Activated gamma-delta T cell treated with Interleukin-2 at 50 U/mL for 16 hours (primary cell): ENCODE measurements at places on chromosomes 11 and 22.
A peak's percentile ranks its signal among the peaks of the same experiment; 100 is the strongest.

GRCh38 chr11:7032692-7033091 lies 12.4 kb downstream of the NLRP14 start:
- no peak for DNase-seq

DNA sequence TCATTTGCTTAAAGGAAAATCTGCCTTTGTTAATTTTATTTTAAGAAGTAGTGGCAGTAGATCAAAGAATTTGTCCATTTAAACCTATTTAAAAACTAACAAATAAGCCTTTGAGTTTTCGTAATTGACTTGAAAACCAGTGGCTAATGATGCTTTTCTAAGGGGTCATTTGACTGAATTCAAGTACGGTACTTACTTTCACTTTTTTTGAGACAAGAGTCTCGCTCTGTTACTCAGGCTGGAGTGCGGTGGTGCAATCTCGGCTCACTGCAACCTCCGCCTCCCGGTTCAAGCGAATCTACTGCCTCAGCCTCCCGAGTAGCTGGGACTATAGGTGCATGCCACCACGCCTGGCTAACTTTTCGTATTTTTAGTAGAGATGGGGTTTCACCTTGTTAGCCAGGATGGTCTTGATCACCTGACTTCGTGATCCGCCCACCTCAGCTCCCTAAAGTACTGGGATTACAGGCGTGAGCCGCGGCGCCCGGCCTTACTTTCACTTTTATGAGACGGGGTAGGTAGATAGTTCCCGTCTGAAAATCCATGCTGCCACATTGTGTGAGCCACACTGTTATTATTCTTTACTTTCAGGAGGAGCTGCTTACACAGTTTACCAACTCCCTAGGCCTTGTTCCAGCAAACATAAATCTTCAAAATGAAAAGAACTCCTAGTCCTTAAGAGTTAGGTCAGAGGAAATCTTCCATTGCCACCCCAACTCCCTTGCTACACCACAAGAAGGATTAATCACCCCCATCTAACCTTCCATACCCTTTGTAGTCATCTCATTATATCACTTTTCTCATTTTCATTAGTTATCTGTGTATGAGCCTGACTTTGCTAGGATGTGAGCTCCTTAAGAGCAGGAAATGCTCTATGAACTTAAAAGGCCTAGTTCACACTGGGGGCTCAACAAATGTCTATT lies 926.6 kb upstream of the CCDC90B start:
- no peak for DNase-seq

GRCh38 chr11:12727563-12728211 lies 53.5 kb downstream of the TEAD1 start:
- no peak for DNase-seq

DNA sequence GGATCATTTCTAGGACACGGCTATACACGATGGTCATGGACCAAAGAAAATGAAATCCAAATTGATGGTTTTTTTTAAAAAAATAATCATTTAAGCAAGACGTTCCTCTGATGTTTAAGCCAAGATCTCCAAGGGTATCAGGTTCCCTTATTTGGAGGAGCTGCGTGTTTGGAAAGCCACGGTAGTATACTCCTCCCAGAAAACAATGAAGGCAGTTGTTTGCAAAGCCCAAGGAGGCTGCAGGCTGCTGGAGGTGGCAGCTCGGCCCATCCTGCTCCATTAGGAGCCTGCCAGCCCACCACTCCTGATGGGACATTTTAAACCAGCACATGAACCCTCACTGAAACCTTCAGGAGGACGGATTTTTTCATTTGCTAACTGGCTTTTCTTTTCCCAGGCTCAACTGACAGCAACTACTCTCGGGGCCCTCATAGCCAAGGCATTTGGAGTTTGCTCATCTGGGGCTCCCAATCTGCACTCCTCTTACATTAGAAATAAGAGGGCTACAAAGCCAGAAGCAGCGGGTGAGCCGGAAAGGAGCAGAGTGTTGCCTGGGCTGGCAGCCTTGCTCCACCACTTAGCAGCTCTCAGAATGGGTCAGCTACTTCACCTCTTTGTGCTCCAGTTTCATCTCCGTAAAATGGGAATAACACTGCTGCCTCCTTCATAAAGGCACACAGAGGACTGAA lies 58.4 kb downstream of the ABTB2 start:
- no peak for DNase-seq

DNA sequence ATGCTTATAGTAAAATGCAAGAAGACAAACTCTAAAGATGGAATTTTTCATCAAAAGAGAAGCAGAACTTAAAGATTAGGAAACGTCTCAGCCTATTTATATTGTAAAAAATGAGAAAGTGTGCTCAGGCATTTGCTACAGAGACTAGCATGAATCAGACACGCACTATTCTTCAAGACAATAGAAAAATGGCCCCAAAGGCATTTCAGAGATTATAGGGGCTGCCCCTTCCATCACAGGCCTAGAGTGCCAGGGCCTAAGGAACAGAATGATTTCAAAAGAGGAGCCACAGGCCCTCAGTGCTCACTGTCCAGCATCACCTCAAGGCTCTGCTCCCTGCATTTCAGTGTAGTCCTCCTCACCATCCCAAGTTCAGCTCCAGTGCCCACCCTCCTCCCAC lies 27.5 kb downstream of the TNKS1BP1 start:
- no peak for DNase-seq

GRCh38 chr22:26546282-26546681 lies 34.0 kb upstream of the TFIP11 start:
- no peak for DNase-seq

DNA sequence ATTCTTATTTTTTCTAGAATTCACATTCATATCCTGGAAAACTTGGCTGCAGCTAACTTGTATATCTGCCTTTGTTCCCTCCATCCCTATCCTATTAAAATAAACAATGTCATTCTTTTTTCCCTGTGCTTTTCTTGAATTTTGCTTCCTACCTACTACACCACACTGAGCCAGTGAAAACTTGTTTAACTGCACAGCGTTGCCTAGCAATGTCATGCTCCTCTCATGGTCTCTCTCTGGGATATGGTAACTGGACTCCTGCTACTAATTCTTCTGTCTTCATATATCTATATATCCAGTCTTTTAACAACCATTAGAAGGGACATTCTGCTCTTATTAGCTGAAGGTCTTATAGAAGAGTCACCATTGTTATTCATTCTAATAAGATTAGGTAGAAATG lies 434.4 kb downstream of the METTL15 start:
- no peak for DNase-seq

DNA sequence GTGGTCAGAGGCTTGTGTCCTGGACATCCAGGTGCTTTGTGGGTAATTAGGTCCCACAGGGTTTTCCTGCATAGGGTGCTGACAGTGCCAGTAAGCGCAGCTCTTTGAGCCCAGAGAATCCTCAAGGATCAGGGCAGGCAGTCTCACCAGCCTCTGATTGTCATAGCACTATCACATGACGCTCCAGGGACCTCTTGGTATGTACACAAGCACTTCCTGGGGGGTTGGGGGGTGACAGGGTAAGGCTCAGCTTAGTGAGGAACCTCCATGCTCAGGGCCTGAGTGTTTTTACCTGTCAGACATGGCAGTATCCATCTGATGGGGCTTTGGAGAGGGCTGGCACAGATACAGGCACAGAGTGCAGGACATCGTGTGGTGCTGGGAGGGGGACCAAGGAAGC lies 27.9 kb upstream of the SUSD2 start:
- DNase-seq, result peak; percentile 65

DNA sequence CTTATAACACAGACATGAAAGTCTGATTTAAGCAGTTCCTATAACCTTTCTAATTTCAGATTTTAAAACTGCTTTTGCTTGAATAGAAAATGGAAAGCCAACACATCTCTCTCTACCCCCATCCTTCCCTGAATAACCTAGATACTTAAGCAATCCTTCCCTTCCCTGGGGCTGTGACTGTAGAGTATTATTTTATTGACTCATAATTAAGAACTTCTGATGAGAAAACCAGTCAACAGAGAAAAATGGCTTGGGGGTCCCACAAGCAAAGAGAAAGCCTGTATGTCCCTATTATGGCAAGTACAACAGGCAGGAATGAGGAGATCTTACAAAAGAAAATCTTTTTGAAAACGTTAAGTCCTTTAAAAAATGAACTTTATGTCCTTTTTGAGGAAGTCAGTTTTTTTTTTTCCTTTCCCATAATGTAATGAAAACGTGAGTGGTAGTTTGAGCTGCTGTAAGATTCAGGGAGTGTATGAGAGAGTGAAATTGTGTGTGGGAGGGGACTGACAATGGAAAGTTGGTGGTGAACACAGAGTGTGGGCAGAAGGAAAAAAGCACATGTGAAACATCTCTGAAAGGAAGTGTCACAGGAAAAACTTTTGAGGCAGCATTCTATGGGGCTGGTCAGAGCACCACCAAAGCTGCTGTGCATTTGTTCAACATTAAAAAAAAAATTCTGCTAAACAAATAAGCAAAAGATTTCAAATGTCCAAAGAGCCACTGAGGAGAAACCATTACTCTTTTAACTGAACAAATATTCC lies 154.6 kb downstream of the MAML2 start:
- DNase-seq, result peak; percentile 7

DNA sequence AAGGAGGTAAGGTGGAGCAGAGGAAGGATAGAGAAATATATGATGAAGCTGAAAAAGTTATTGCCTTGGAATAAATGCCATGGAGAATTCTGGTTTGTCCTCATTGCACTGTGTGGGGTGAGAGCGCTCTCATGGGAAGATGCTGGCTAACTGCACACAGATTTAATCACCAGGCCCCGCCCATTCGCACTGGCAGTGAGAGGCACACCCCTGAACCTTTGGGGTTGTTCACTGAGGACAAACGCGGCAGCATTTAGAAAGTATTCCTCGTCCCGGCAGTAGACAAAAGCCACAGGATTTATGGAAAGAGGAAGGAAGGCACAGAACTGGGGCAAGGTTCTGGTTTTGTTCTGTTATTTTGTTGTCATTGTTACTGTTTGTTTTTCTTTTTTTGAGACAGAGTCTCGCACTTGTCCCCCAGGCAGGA lies 70.2 kb downstream of the MED15 start:
- no peak for DNase-seq

DNA sequence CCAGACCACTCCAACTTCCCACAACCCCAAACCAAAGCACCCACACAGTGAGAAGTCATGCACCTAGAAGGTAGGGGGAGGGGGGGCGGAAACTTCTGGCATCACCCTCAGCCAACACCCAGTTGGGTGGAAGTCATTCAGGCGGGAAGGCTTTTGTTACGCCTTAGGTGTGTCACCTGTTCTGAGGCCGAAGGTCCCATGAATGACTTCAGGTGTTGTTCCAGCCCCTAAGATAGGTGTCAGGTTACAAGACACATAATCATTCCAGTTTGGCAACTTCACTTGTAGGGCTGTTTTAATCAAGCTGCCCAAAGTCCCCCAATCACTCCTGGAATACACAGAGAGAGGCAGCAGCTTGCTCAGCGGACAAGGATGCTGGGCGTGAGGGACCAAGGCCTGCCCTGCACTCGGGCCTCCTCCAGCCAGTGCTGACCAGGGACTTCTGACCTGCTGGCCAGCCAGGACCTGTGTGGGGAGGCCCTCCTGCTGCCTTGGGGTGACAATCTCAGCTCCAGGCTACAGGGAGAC lies at the start of gene TMPRSS4:
Gene TMPRSS4, plus strand, starts transcription at position 325 of the 528 bp plus-strand sequence. CDS start 225 bp downstream, outside the sequence.
- no peak for DNase-seq
